ENCODE measurements at places on chromosomes 2 and 18.

GRCh38 chr2:139367416-139367815 lies 587.2 kb upstream of the NXPH2 start:
- no peak for DNase-seq

GRCh38 chr2:32384529-32384928 lies 27.7 kb downstream of the BIRC6 start:
- DNase-seq = no peak

DNA sequence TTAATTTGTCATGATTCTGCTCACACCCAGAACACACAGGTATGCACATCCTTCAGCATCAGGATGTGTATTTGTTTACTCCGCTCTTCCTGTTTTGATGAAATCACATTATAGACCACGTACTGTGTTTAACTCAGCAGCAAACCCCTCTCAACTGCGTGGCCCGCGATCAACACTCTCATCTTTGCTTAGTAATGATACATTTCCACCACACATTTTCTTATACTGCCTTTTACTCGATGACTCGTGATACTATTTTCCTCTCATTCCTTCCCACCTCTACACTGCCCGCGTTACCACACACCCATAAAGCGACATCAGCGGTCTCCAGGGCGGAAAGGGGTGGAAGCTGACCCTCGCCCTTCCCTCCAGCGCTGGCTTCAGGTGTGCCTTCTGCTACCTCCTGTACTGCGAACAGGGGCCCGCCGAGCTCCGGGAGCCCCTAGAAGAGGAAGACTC lies 1.3 kb downstream of the NETO1 start:
- DNase-seq = no peak

GRCh38 chr2:9228088-9228751 lies 21.6 kb downstream of the ASAP2 start:
- DNase-seq = no peak

DNA sequence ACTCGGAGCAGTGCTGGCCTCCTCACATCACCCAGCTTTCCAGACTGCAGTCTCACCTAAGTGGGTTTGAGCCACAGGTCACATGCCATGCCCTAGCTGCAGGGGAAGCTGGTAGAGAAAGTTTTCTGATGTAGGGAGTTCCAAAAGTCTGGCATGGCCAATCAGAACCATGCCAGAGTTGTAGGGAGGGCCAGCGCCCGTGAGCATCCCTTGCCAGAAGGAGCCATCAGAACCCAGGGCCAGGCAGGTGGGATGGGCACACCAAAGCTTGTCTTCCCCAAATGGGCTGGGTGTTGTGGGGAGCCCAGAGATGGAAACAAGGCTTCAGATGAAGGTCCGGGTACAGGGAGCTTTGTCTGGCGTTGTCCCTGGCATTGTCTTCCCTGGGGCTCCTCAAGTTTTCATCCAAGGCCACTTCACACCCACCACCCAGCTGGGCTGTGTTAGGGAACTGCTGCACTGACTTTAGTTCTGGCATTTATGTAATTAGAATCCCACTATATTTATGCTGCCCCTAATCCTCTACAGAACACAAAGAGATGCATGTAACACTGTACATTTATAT lies 247.9 kb downstream of the KLHL29 start:
- no peak for DNase-seq

DNA sequence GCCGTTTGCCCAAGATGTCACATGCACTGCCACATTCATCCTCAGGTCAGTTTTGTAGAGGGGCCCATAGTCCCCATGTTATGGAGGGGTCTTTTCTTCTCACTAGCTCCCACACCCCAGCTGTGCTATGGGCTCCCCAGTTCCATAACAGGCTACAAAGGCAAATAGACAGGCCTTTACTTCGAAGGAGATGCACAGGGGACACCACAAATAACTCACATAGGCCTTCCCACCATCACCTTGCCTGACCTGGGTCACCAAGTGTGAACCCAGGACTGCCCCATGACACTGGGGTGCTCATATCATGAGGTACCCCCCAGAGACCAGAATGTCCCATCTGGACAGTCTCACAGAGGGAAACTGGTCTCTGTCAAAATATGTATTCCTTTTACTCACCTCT lies 15.0 kb upstream of the INO80C start:
- no peak for DNase-seq

DNA sequence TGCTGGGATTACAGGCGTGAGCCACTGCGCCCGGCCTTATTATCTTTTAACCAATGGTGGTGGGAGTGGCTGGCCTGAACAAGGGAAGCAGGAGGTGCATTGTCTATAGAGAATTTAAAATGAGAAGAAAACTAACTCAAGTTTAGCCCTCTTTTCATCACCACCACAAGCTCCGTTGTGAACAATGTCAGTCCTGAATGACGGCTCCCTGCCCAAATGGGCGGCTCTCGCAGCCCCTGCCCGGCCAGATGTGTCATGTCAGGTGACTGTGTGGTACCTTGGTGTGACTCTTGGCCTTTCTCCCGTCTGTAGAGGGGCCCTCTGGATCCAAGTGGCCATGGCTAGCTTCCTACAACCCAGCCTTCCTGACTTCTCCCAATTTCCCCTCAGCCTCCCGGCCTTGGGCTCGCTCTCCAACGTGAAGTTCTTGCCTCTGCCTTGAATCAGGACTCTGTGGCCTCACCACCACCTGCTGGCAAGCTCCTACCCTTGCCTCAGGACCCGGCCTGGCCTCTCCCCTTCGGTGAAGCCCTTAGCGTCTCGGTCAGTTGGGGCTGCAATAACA lies 67.6 kb downstream of the LONRF2 start:
- DNase-seq = no peak

DNA sequence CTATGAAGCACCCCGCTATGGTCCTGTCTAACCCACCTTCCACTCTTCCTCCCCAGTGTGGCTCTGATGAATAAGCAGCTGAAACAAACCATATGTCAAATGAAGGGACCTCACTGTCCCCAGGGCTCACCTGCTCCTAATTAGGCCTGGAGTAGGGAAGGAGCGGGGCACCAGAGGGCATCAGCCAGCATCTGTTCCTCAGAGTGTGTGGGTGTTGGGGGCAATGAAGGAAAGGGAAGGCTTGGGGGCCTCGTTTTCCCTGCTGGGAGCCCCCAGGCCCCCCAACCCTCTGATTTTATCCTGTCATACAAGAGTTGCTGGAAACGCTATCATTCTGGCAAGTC lies 274.7 kb downstream of the HAUS1 start:
- DNase-seq = no peak

GRCh38 chr2:46945671-46946070 lies 30.1 kb upstream of the MCFD2 start:
- DNase-seq = no peak

- no peak for DNase-seq
These were observed 19.8 kb downstream of the ABHD3 start for GRCh38 chr18:21684731-21685130.

GRCh38 chr2:41137031-41137430 lies 685.1 kb upstream of the SLC8A1 start:
- DNase-seq = no peak

DNA sequence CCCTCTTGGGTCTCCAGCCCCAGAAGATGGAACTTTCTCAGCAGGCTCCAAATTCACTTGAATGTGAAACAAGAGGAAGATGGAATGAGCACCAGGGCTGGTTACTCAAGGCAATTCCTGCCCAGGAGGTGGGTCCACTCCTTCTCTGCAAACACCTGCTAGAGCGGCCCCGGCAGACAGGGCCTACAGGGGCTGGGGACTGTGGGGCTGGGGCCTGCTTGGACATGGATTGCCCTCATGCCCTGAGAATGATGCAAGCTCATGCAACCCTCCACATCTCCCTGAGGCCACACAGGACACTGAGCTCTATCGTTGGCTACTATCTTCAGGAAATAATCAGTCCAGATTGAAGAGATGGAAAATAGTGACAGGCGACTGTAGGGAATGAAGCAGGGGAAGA lies 39.1 kb downstream of the TFCP2L1 start:
- no peak for DNase-seq

DNA sequence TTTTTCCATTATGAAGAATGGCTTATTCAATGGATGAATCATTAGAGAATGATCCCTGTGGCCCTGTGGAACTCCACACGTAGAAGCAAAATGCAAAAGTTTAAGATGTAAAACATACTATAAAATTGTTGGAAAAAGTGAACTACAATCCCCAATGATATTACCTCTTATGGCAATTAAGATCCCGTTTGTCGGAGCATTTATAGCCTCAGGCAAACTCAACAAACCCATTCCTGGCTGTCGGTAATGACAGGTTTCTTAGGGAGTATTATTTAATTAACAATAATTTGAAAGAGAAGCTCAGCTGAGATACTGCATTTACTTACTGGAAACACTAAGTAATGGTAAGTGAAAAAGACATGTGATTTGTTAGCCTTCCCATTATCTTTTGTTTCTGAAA lies 138.3 kb downstream of the CDH20 start:
- DNase-seq = no peak

DNA sequence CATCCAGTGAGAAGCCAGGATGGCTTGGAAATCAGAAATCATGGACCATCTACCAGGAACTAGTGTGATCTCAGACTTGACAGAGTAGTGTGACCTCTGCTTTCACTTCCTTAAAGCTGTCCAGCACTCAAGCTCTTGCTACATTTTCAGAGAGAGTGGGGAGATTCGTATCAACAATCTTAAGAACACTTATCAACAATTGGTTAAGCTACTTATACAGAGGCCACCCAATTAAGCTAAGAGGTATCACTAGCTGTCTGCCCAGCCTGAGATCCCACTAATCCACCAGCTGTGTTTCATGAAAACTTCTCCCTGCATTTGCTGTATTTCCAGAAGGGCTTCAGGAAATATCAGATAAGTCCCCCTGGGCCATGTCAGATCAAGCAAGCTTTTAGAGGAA lies 4.2 kb downstream of the RPRM start:
- no peak for DNase-seq

GRCh38 chr2:137467246-137467862 lies 496.9 kb upstream of the HNMT start:
- no peak for DNase-seq

- no peak for DNase-seq
These were observed 14.2 kb downstream of the LIMS2 start for GRCh38 chr2:127661072-127661649.

DNA sequence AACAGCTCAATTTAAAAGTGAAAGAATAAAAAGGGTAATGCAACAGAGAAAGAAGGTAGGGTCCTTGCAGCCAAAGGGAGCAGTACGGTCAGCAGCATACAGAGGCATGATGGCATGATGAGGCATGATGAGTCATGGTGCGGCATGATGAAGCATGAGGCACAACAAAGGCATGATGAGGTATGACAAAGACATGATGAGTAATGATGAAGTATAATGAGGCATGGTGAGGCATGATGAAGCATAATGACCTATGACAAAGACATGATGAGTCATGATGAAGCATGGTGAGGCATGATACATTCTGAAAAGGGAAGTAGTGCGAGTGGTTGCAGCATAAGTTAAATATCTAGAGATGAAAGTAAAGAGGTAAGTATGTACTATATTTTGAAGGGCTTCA lies 673.2 kb downstream of the TMEM182 start:
- no peak for DNase-seq

- DNase-seq = no peak
These were observed 134.7 kb downstream of the TPGS2 start for GRCh38 chr18:36693931-36694620.

GRCh38 chr2:100278986-100279385 lies 43.3 kb downstream of the LONRF2 start:
- DNase-seq = no peak

- DNase-seq = no peak
These were observed 63.3 kb downstream of the FBXO15 start for GRCh38 chr18:74084184-74084855.

GRCh38 chr2:9213477-9214051 lies 7.0 kb downstream of the ASAP2 start:
- DNase-seq = no peak

- no peak for DNase-seq
These were observed 3.7 kb downstream of the ANKRD23 start for GRCh38 chr2:96839875-96840850.

- DNase-seq = no peak
These were observed 120.6 kb upstream of the BOD1L2 start for GRCh38 chr18:57026316-57026715.

- no peak for DNase-seq
These were observed 53.2 kb downstream of the NYAP2 start for GRCh38 chr2:225452677-225453076.

GRCh38 chr2:216352653-216353270 lies 19.5 kb downstream of the MARCHF4 start:
- no peak for DNase-seq

DNA sequence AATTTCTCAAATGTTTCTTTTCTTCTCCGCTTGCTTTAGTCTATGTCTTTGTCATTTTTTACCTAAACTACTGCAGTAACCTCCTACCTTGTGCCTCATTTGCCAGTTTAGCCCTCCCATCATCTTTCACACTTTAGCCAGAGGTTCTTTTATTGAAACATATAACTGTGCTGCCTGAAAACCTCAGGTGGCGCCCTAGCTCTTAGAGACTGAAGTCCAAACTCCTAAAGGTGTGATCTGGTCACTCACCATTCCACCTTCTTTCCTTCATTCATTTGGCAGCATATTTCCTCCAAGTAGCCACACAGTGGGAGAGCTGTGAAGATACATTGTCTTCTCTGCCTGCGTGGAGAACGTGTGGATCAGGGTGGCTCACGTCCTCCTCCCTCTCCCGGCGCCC lies 98.2 kb upstream of the MAPRE2 start:
- DNase-seq = no peak

- no peak for DNase-seq
These were observed 311.2 kb downstream of the CMPK2 start for GRCh38 chr2:6554466-6554865.

DNA sequence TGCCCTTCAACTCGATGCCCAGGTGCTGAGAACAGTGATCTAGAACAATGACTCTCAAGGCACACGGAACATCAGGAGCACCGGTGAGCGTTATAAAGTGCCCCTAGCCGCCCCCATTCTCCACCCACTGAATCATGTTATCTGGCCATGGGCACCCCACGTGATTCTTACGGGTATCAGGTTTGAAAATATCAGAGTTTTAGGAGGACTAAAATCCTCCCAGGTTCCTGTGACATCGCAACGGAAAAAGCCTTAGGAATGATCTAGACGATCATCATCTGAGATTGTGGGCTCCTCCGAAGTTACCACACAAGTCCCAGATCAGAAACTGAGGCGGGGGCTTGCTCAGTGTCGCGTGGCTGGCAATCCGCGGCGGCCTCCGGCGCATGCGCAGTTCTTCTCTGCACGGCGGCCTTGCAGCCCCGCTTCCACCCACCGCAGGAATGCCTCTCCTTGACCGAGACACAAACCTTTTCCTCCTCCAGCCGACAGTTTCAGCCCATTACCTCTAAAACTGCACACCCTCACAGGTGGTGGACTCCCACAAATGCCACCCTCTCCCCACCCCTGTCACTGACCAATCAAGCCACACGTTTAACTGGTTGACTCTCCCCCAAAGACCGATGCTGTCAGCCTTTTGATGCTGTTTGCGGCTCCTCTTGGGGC lies 5.8 kb upstream of the MRPL33 start:
- peak; percentile 64 for DNase-seq

GRCh38 chr2:11343650-11344341 lies 640 bp downstream of the ROCK2 start:
- DNase-seq = peak; percentile 17

DNA sequence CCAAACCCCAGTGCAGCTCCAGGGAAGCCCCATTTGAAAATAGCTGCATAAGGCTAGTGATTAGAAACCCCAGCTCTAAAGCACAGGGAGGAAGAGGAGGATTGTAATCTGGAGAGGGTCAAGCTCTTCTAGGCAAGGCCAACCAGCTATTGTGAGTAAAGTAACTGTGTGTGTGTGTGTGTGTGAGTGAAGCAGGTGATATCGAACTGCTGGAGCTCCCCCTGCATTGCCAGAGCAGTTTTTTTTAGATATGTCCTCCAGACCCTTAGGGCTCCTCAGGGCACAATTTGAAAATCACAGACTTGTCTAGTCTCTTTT lies 177.4 kb upstream of the NABP1 start:
- no peak for DNase-seq

Data from CD4-positive, alpha-beta T cell treated with Interleukin-15 for 1 hour (primary cell).